CD4-positive, alpha-beta T cell treated with Interleukin-15 for 4 hours (primary cell): ENCODE measurements at places on chromosomes 1 and 21.
A peak's percentile ranks its signal among the peaks of the same experiment; 100 is the strongest.

GRCh38 chr1:50605186-50605875 is 182.1 kb upstream of the DMRTA2 start:
- no peak for DNase-seq

GRCh38 chr1:32464716-32465577 is at the start of gene ZBTB8B:
Gene ZBTB8B, plus strand, starts transcription at chr1:32465072. Its CDS starts 5,553 bp downstream, at chr1:32470625.
- peak; percentile 6 for DNase-seq

DNA sequence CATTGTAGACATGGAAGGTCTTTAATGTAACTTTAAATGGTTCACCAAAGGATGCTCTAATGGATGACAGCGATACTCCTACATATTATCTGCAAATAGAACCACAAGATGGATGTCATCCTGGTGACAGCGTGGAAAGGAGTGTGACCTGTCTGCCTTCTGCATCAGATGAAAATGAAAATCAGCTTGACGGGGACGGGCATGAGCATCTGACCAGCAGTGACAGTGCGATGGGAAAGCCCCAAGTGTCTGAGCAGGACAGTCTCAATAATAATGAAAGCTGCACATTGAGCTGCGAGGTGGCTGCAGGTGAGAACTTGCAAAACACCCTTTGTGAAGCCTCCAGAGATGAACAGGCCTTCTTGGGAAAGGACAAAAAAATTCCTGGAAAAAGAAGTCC is 25.2 kb downstream of the CNST start:
- no peak for DNase-seq

- no peak for DNase-seq
Observed at GRCh38 chr1:156805766-156806511, 10.7 kb downstream of the SH2D2A start.

DNA sequence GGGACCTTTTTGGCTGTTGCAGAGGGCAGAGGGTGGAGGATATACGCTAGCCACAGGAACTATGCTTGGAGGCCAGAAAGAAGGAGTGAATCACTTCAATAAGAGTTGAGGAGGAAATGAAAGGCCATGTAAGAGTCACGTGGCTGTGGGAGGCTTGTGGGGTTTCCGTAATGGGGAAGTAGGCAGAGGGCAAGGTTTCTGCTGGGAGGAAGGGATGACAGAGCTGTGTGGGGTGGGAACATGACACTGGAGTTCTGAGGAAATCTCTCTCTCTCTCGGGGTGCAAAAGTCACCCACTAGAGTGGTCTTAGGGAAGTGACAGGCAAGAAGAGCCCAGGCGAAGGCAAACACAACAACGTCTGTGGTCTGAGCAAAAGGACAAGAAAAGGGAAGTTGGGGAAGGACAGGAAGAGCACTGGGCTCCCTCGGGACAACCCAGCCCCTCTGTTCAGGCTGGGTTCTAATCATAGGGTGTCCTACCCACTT is 3.9 kb upstream of the CD1C start:
- no peak for DNase-seq

DNA sequence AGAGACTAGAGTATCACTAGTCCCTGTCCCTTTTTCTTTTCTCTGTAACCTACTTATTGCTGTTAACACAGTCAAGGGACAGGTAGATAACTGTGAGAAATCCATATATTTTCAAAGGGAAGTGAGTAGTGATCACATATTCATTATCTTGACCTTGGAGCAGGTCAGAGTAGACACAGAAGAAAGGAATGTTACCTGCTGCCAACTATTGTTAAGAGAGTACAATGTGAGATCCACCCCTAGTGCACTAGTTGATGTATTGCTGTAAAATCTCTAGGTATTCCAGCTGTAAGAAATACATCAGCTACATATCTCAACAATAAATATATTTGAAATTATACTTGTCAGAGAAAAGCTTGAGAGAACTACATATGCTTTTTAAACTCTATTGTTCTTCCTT is 68.7 kb upstream of the ADGRL2 start:
- no peak for DNase-seq

GRCh38 chr1:22487781-22488180 is 36.1 kb downstream of the ZBTB40 start:
- no peak for DNase-seq

DNA sequence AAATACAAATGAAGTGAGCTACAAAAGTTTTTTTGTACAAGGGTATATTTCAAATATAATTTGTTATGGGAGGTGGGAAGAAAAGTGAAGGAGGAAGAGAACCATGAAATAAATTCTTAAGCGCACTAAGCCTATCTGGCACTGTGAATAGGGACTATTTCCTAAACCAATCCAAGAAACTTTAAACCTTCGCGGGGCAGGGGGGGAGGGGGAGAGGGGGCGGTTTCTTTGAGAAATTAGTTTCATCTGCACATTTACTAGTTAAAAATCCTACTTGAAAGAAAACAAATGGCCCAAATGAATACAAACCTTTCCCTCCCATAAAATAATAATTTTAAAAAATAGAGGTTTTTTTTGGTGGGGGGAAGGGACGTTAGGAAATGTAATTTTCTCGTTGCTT is 364 bp downstream of the GOLPH3L start:
- no peak for DNase-seq

DNA sequence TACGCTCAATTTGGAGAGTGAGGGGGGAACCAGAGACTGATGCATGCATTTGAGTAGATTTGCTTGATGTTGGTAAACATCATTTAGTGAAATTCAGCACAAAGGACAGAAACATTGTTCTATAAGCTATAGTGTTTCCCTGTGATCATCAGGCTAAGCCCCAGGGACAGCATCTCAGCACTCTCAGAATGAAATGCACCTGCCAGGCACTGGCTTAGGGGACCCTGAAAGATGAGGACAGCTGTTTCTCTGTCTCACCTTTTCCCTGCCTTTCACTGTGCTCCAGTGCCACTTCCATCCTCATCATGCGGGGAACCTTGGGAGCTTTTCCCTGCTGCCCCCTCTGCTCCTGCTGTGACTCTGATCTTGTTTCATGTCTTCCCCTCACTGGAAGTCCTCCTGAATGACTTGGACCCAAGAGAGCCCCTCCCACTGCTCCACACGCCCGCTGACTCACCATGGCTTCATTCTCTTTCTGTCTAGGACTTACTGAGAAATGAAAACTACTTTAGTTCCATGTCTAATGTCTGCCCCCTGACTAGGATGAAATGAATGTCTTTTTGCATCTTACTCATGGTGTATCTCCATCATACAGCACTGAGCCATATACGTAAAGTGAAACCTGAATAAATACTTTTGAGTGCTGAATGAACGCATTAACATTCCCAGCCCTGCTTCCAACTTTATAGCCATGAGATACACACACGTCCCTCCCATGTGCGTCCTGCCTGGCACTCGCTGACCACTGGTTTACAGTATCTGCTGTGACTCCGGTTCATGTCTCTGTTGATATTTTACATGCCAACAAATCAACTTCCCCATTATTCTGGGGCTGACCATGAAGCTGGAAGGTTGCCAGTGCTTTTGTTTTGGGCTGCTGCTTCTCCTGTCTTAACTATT is 182.0 kb downstream of the PCP4 start:
- no peak for DNase-seq

GRCh38 chr1:15420853-15421465 is 11.3 kb downstream of the EFHD2 start:
- no peak for DNase-seq

- peak; percentile 68 for DNase-seq
Observed at GRCh38 chr1:41811051-41811795, 107.5 kb downstream of the HIVEP3 start.

- DNase-seq, result no peak
Observed at GRCh38 chr21:23858878-23859277, 1748.4 kb downstream of the MRPL39 start.

GRCh38 chr1:63645317-63645716 is 52.1 kb downstream of the PGM1 start:
- DNase-seq, result no peak

- DNase-seq, result no peak
Observed at GRCh38 chr1:168687816-168688215, 41.2 kb downstream of the DPT start.

GRCh38 chr1:25369241-25369640 is 31.1 kb downstream of the TMEM50A start:
- no peak for DNase-seq

- no peak for DNase-seq
Observed at GRCh38 chr1:228341450-228341813, 65.2 kb downstream of the TRIM11 start.

- DNase-seq, result no peak
Observed at GRCh38 chr1:227785805-227786671, 29.4 kb upstream of the PRSS38 start.

DNA sequence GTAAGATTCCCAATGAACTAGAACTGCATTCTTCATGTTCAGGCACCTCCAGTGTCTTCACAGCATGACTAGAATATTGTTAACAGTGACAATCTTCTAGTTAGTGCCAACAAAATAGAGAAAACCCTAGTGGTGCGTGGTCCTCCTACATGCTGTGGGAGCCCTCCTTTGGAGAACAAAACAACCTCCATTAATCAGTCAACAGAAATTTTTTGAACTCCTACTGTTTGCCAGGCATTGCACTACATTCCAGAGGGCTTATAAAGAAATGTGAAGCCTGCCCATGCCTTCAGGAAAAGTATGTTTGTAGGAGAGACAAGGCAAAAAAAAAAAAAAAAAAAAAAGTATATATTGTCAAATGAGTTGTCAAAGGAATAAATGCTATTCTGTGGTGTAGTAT is 252.7 kb downstream of the LRRC40 start:
- DNase-seq, result no peak

- DNase-seq, result no peak
Observed at GRCh38 chr1:11144570-11145256, 44.4 kb upstream of the ANGPTL7 start.

DNA sequence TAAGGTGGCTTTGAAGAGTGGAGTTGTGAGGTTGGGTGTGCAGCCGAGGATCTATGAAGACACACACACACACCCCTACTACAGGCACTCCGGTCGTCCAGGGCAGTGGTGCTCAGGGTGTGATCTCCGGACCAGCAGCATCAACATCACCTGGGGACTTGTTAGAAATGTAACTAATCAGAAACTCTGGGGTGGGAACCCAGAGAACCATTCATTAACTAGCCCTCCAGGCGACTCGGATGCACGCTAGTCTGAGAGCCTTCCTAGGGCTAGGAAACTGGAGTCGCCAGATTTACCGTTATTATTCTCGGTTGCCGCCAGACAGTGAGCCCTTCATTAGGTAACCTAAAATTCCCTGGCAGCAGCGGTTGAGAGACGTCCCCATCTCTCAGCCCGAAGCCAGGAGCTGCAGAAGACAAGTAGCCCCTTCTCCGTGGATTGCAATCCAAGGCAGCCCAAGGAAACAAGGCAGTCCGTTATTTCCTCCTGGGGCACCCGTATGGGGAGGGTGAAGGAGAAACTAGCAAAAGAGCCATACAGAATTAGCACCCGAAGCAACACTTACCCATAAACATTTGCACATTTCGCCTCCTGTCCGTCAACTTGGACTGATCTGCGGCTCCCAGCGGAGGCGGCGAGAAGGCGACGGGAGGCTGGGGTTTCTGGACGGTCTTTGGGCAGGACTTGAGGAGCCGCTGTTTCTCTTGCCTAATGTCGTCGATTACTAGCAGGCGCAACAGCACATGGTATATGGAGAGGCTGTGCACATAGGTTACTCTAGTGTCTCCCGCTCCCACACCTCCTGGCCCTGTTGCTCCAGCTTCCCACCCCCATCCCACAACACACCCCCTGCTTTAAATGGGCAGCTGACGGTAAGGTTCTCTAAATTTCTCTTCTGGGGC is 2.9 kb upstream of the CCN1 start:
- no peak for DNase-seq

- DNase-seq, result no peak
Observed at GRCh38 chr1:229031061-229031460, 239.8 kb upstream of the RAB4A start.

DNA sequence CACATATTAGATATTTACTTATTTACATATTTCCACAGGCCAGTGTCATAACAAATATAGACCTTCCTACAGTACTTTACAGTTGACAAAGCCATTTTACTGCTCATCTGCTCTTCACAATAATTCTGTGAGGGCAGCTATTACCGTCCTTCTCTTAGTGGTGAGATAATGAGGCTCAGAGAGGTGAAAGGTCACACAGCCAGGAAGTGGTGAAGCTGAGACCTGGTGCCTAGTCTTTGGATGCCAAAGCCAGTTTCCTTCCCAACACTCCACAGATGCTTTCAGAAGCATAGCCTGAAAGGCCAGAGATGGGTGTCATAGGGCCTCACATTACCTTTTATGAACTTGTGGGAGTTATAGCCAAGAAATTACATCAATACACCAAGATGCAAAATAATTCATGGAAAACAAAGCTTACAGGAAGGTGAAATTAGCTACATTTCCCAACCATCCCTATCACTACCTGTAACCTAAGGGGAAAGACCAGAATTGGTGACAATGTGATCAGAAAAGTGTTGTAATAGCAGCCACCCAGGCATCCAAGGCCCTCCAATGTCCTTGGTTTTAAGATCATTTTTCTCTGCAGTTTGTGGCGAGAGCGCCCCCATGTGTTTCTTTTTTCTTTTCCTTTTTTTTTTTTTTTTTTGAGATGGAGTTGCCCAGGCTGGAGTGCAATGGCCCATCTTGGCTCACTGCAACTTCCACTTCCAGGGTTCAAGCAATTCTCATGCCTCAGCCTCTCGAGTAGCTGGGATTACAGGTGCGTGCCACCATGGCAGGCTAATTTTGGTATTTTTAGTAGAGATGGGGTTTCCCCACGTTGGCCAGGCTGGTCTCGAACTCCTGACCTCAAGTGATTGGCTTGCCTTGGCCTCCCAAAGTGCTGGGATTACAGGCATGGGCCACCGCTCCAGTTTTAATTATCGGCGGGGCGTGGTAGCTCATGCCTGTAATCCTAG is 26.5 kb upstream of the RPL11 start:
- DNase-seq, result no peak

- no peak for DNase-seq
Observed at GRCh38 chr1:204683284-204684205, 2.0 kb downstream of the LRRN2 start.

DNA sequence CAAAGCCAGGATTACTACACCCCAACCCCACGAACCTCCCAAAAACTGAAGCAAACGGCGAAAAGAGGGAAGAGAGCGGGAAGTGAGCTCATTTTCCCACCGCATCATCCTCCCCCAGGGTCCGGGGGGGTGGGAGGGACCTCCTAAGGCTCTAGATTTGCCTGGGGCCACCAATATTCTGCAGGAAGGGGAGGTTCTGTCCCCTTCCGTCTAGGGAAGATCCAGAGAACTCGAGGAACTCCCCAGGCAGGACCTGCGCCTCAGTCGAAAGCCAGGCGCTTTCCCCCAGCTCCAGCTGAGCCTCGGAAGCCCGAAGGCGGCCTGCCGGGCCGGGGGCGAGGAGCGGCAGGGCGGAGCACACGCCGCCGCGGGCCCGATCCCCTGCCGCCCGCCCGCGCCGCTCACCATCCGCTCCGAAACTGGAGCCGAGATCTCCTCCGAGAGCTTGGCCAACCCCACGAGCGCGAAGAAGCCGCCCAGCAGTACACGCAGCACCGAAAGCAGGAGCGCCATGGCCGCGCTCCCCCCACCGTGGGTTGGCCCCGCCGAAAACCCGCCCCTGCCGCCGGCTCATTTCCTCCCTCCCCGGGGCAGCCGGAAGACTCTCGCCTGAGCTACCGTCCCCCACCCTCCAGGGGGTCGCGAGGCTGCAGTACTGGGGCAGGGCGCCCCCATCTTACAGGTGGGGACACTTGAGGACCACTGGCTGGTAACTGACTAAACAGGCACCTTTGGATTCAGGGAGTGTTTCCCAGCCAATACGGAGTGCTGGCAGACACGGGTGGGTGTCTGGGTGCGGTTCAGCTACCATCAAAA is at the start of gene TMEM35B:
Gene TMEM35B (minus strand): TSS at position 555 of the 816 bp plus-strand sequence. CDS start 42 bp downstream, at position 513.
- DNase-seq, result peak; percentile 76
